ENCODE measurements at places on chromosomes 1 and 21. TPM values are rescaled to one million over a fixed set of nuclear protein-coding genes. Genes with fewer than 3 reads are reported as not detected.

Gene CFHR2
- 341 TPM for total RNA-seq

Gene ADGRL4
- total RNA-seq, result 2.1 TPM

DNA sequence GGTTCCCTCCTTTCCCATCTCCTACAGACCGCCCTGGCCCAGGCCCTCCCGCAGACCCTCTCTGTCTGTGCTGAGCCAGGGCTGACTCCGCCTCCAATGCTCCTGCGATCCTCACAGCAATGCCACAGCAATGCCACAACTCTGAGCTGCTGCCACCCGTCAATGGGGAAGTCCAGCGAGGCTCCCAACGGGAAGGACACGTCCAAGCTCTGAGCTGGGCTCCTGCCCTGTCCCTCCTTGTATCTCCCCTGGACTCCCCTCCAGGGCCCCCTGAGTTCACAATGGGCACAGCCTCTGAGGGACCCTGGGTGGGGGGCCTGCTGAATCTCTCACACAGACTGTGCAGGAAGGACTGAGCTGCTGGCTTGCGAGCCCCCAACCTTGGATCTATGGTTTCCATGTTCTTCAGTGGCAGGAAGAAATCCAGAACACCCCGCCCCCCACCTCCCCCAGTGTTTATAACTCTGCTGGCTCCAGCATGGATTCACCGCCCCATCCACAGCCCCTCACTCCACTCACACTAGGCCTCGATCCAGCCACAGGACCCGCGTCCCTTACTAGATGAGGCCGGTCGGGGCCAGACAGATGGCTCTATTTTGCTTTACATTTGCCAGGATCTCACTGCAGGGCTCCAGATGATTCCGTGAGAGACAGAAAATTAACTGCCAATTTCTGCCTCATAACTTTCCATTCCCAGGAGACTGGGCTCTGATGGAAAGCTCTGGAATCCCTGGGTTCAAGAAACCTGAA, 338.0 kb downstream of the MATN1 start:
- H3K27ac ChIP-seq, result no peak overlapping the region
- H3K4me3 ChIP-seq, result no peak overlapping the region
- H3K36me3 ChIP-seq, result no peaks in the 10 kb centered on the region
- no peaks in the 10 kb centered on the region for H3K27me3 ChIP-seq

DNA sequence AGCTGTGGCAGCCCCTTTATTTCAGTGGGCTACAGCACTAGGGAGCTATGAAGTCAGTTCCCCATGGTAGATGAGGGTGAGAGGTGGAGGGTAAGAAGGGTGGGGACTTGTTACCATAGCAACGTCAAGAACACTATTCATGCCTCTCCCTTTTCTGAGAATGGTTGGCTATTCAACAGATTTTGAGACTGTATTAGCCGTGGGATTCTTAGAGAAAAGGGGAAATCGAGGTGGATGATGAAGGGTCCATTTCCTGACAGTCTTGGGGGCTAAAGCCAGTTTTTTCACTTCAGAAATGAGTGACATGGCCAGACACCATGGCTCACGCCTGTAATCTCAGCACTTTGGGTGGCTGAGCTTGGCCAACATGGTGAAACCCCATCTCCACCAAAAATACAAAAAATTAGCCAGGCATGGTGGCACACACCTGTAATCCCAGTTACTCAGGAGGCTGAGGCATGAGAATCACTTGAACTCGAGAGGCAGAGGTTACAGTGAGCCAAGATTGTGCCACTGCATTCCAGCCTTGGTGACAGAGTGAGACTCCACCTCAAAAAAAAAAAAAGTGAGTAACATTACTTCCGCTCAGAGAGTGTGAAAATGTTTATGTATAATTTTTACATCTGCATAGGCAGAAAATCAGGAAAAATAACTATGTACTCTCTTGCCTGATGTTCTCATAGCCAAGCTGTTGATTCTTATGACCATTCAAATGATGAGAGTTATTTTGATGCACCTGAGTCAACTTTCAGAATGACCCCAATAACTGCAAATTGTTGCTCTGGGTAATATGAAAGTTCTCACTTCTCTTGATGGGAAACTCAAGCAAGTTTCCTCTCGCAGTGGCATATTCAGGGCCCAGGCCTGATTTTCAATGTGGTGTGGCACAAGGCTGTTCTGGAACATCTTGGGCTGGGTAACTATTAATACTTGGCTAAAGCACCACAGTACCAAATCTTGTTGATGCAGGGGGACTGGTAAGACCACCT, 23.2 kb upstream of the RGSL1 start:
- no peaks in the 10 kb centered on the region for H3K4me1 ChIP-seq
- H3K4me3 ChIP-seq, result no peak overlapping the region
- H3K27ac ChIP-seq, result no peak overlapping the region
- no peaks in the 10 kb centered on the region for H3K36me3 ChIP-seq
- no peaks in the 10 kb centered on the region for H3K27me3 ChIP-seq
- DNase-seq, result no peak

- H3K27me3 ChIP-seq, result no peaks in the 10 kb centered on the region
- H3K4me3 ChIP-seq, result no peak overlapping the region
- H3K27ac ChIP-seq, result no peak overlapping the region
These were observed 40.5 kb upstream of the CAPZB start for GRCh38 chr1:19525607-19526545.

- no peaks in the 10 kb centered on the region for H3K27me3 ChIP-seq
- no peaks in the 10 kb centered on the region for H3K36me3 ChIP-seq
- DNase-seq, result no peak
- no peak overlapping the region for H3K27ac ChIP-seq
These were observed 176.2 kb downstream of the RHOU start for GRCh38 chr1:228911225-228912210.

Gene MMP23B
- total RNA-seq, result 1.6 TPM

DNA sequence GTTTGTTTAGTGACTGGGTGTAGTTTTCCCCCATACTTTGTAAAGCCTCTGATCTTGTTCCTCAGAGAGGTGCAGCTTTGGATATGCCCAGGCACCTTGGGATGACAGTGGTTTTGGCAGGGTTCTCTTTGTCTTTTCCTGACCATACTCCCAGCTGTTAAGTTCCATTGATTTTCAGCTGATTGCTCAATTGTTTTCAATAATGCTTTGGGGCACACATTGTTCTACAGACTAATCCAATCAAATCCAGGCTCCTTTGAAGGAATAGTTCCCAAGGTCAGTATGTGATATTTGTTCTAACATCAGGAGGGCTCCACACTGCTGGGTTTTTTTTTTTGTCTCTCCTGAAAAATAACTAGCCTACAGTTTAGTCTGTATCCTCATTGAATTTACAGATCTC, 24.8 kb downstream of the PPP2R5A start:
- peaks cover 2% of the 10 kb centered on the region for H3K36me3 ChIP-seq
- no peak overlapping the region for H3K4me3 ChIP-seq
- H3K4me1 ChIP-seq, result peaks cover 3% of the 10 kb centered on the region
- no peaks in the 10 kb centered on the region for H3K27me3 ChIP-seq
- H3K27ac ChIP-seq, result no peak overlapping the region

Gene F5
- 155 TPM for total RNA-seq

- peaks cover 38% of the 10 kb centered on the region for H3K4me1 ChIP-seq
- DNase-seq, result peak; percentile 78
- no peaks in the 10 kb centered on the region for H3K36me3 ChIP-seq
- H3K27me3 ChIP-seq, result no peaks in the 10 kb centered on the region
- H3K27ac ChIP-seq, result peak overlapping the region; percentile 96
These were observed 626 bp downstream of the PTP4A2 start for GRCh38 chr1:31937300-31938183.

- no peak overlapping the region for H3K4me3 ChIP-seq
- H3K27ac ChIP-seq, result peak overlapping the region; percentile 18
- H3K4me1 ChIP-seq, result peaks cover 37% of the 10 kb centered on the region
- H3K27me3 ChIP-seq, result no peaks in the 10 kb centered on the region
These were observed 94.6 kb downstream of the FGGY start for GRCh38 chr1:59391212-59392179.

GRCh38 chr1:40299366-40300248, 17.5 kb downstream of the COL9A2 start:
- H3K4me1 ChIP-seq, result no peaks in the 10 kb centered on the region
- H3K27me3 ChIP-seq, result no peaks in the 10 kb centered on the region
- no peak overlapping the region for H3K27ac ChIP-seq
- no peaks in the 10 kb centered on the region for H3K36me3 ChIP-seq
- DNase-seq, result no peak
- no peak overlapping the region for H3K4me3 ChIP-seq

Gene GPR37L1
- total RNA-seq, result under 0.01 TPM

- no peaks in the 10 kb centered on the region for H3K36me3 ChIP-seq
- H3K27me3 ChIP-seq, result no peaks in the 10 kb centered on the region
- no peaks in the 10 kb centered on the region for H3K4me1 ChIP-seq
- peak overlapping the region; percentile 65 for H3K4me3 ChIP-seq
- DNase-seq, result no peak
- peak overlapping the region; percentile 94 for H3K27ac ChIP-seq
These were observed 1.2 kb downstream of the LAMC1 start for GRCh38 chr1:183024317-183025009.

- no peak for DNase-seq
- no peaks in the 10 kb centered on the region for H3K36me3 ChIP-seq
- no peaks in the 10 kb centered on the region for H3K4me1 ChIP-seq
- no peak overlapping the region for H3K27ac ChIP-seq
- H3K4me3 ChIP-seq, result no peak overlapping the region
These were observed 78.2 kb downstream of the NAV1 start for GRCh38 chr1:201617157-201617556.
